ENCODE measurements at places on chromosomes 6 and 20.

DNA sequence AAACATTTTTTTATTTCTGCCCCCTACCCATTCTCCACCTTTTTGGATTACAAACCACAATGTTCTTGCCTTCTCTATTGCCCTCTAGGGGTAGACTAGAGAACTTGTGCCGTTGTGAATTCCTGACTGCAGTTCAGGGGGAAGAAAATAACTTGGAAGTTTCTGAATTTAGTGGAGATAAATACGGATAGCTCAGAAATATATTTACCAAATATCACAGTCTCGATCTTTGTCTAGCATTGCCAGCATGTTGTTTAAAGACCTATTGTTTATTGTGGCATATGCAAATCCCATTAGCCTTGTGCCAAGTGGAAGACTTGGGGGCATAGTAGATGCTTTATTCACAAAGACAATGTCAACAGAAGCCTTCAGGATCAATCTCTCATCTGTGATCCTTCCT lies 154.1 kb upstream of the MMS22L start:
- DNase-seq, result peak; percentile 50

DNA sequence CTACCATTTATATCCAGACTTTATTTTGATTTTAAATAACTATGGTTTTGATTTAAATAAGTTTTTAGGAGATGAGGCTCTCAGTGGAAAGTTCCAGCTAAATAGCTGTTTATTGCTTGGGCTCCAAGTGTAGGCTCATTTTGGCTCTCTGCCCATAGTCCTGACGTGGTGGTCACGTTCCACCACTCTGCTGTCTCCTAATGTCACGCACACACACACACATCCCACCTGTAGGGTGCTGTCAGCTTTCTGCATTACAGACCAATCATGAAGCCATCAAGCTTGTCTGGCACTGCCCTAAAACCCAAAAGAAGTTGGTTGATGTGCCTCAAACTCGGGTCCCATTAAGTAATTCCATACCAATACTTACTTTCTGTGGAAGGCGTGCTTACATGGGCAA lies 45.4 kb downstream of the PANK2 start:
- no peak for DNase-seq

DNA sequence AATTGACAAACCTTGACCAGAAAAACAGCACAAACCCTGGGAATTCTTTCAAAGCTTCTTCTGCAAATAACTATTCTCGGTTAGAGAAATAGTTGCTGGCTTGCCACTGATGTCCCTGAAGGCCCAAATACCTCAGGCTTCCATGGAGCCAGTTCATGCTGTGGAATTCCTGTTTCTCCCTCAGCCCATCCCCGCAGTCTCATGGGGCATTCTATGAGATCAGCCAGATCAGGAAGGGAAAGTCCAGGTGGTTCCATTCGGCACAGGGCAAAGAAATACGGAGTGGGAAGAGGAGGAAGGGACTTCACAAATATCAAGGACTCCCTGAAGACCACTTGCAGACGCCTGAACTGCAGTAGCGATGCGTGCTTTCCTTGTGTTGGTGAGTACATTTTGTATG lies 63.3 kb downstream of the MYLK4 start:
- no peak for DNase-seq

DNA sequence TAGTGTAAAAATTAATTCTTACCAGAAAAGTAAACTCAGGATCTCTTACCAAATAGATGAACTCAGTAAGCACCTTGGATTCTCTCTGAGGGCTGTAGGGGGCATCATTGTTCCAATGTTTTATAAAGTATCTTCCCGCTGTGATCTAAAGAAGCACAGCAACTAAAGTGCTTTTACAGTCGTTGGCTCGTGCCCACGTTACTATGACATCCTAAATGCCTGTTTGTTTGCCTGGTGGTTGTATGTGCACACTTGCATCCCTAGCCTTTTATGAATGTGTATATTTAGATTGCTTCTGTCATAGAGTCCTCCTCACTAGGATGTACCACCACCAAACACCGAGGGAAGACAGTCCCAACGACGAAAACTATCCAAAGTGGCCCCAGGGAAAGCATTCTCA lies 34.5 kb downstream of the SLX4IP start:
- DNase-seq, result peak; percentile 81

GRCh38 chr20:32466739-32467505 lies 108.8 kb downstream of the ASXL1 start:
- no peak for DNase-seq

- DNase-seq, result no peak
Observed at GRCh38 chr6:147909640-147910039, 401.1 kb downstream of the SAMD5 start.

DNA sequence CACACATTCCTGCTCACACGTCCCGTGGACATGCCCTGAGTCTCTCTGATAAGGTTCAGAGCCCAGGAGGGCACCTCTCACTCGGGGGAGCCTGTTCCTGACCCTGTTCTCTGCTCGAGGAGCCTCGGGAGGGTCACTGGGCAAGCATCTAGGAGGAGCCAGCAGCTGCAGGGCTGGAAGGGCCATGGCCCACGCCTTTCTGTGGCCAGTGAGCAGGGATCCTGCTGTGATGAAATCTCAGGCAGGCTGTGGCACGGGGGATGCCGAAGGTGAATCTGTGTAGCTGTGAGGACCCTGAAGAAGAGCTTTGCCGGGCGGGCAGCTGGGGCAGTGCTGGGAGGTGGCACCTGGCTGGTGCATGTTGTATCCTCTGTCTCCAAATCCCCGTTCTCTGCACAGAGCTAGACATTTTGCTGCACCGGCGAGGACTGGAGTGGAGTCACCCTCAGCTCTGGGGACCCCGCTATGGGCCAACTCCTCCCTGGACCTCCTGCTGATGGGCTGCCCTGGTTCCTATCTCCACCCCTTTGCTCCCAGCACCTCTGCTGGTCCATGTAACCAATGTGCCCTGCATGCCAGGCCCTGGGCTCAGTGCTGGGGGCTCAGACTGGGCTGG lies 7.1 kb upstream of the NPBWR2 start:
- no peak for DNase-seq

DNA sequence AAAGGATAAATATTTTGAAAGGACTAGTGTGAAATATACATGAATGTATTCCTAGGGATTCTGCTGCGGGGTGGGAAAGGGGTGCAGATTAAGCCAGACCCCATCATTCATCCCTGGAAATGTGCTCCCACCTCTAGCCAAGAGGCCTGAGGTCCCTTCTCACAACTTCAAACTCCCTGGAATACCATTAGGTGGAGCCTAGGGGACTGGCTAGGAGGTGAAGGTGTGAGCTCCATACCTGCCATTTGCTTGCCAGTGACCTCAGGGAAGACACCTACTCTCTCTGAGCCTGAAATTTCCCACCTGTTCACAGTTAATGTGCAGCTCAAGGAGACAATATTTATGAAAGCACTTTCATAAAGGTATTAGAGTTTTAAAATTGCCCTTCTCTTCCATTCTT lies 4.7 kb upstream of the CCN2 start:
- DNase-seq, result no peak

- peak; percentile 40 for DNase-seq
Observed at GRCh38 chr20:9112541-9113515, 43.9 kb downstream of the PLCB4 start.
